Fibroblast of gingiva (primary cell): ENCODE measurements at places on chromosomes 7 and 10.
A peak's percentile ranks its signal among the peaks of the same experiment; 100 is the strongest.

- peak; percentile 29 for DNase-seq
Observed at GRCh38 chr10:792792-793100, 103.3 kb upstream of the DIP2C start.

- DNase-seq = no peak
Observed at GRCh38 chr7:16919440-16919839, 37.7 kb upstream of the AGR3 start.

GRCh38 chr10:103630156-103630555 is 136.7 kb downstream of the NEURL1 start:
- no peak for DNase-seq

DNA sequence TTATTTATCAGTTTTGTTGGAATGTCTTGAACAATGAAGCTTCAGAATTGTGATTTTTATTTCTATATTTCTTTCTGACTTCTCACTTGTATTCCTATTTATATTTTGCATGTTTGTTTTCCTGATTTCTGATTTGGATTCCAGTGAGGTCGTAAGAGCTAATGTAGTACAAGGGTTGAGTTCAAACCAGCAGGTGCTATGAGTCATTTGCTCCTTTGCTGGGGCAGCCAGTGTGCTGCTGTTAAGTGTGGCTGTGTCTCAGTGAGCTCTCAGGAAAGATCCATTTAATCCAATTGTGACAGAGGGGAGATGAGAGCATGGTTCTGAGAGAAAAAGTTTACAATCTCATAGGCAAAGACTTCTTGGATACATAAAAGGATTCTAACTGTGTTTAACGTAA is 48.6 kb downstream of the MCU start:
- DNase-seq = peak; percentile 24

DNA sequence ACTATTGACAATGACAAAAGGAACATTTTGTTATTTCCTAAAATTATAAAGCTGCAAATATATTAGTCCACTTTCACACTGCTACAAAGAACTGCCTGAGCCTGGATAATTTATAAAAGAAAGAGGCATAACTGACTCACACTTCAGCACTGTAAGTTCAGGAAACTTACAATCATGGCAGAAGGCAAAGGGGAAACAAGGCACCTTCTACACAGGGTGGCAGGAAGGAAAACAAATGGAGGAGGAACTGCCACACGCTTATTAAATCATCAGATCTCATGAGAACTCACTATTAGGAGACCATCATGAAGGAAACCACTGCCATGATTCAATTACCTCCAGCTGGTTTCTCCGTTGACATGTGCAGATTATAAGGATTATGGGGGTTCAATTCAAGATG is 203.1 kb downstream of the TPK1 start:
- DNase-seq = no peak

DNA sequence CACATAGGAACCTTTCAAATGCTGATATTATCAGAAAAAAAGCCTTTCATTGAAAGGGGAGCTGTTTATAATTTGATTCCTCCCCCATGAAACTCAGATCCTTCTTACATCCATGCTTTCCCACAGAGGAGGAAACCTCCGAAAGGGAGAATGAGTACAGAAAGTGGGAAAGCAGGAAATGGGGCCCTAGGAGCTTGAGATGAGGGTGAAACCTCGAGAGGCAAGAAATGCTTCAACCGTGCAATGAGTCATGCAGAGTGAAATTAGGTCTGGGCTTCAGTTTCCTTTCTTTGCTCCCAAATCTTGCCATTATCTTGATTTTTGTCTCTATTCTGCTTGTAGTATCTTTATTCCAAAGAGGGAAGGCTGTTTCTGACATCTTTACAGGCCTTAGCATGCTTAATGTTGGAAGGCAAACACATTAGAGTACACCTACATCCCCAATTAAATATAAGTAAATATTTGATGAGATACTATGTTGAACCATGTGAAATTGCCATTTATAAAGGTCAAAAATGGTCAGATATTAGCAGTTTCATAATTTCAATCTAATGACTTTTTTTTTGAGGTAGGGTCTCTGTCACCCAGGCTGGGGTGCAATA is 79.1 kb downstream of the NAMPT start:
- no peak for DNase-seq

DNA sequence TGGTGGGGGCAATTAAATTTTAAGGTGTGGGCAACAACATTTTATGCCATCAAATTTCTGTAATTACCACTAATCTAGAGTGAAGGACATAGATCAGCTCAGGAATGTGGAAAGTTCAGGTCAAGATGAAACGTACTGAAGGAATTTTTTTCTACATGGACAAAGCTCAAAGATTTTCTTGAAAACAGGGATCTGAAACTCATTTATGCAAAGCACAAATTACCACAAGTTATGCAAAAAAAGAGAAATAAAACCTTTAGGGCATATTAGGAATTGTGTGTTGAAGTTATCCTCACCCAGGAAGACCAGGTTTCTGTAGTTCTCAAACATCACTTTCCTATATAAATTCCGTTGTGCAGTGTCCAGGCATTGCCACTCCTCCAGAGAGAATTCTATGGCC is 18.9 kb downstream of the ZNF680 start:
- DNase-seq = no peak

- DNase-seq = no peak
Observed at GRCh38 chr7:41002741-41003610, 699.9 kb downstream of the INHBA start.

DNA sequence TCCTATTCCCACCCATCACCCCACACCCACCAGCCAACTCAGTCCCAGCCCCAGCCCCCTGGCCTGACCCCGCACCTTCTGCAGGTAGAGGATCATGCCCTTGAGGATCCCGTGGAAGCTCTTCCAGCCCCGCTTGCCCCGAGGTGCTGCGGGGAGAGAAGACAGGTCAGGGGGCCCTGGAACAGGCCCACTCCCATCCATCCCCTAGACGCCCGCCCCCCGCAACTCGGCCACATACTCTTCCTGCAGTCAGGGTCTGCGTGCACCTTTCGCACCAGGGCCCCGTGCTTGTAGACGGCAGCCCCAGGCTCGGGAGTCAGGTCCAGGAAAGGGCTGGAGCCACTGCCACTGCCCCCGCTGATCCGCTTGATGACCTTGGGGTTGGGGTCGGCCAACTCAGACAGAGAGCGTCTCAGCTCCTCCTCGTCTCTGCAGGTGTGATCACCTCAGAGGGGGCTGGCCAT is 9.6 kb downstream of the NFKB2 start:
- DNase-seq = no peak

- no peak for DNase-seq
Observed at GRCh38 chr7:144588559-144589051, 185.1 kb upstream of the NOBOX start.

DNA sequence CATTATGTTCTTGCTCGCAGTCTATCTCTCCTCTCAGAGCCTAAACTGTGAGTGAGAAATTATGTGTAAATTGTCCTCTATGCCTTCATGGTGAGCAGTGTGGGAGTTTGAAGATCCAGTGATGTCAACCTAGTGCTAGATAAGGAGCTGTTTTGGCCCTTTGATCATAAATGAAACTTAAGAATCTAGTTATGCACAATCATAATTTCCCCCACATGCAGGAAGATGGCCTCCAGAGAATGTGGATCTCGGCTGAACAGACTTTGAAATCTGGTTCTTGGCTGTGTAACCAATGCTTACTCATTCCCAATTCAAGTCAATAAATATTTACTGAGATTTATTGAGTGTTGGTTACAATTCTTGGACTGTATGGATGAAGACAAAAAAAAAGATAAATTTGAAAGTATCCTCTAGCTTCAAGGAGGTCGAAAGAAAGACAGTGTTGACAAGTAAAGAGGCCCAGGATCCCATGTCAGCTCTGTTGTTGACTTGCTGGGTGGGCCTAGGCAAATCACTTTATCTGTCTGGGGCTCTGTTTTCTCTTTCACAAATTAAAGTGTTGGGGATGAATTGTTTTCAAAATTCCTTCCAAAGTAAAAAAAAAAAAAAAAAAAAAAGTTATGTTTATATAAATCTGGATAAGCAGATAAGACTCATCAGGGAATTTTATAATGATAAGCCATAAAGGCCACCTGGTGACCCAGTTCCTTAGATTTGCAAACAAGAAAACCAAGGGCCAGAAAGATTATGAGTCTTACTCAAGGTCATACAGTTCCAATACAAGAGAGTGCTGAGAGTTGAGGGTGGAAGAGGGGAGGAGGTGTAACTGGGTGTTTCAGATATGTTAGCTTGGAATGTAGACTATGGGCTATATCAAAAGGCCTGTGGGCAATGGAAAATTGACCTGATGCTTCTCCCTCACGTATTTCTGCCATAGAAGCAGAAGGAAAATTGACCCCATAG is 969.9 kb downstream of the KCNMA1 start:
- peak; percentile 18 for DNase-seq

- DNase-seq = no peak
Observed at GRCh38 chr10:129643266-129643665, 176.2 kb downstream of the MGMT start.

DNA sequence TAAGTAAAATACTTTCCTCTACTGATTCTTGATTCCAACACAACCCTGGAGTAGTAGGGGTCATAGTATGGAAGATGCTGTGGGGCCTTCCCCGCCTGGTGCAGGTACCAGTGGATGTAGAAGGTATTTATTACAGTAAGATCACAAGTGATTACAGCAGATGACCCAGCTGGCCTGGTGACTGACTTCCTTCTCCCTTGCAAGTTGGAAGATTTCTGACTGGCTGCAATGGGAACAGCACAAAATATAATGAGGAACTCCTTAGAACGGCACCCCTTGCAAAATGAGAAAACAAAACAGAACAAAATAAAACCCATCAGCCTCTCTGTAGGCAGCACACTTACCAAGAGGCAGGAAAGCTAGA is 61.7 kb upstream of the TARP start:
- no peak for DNase-seq
